ENCODE measurements at places on chromosomes 3 and 15.

DNA sequence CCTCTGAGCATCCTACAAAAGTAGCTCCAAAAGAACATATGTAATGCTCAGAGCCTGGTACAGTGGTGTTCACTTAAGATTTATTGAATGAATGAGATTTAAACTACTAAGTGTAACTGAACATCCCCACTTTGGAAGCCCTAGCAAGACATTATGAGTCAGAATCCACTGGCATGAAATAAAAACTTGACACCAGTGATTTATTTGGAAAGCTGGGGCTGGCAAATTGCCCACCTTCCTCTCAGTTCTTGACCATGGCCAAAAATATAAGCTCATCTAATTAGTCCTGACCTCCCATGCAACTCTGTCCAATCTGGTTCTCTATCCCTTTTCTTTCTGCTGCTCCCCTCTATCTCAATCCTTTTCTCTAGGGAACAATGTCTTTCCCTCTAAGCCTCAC, 418.0 kb downstream of the PLCL2 start:
- DNase-seq, result no peak

DNA sequence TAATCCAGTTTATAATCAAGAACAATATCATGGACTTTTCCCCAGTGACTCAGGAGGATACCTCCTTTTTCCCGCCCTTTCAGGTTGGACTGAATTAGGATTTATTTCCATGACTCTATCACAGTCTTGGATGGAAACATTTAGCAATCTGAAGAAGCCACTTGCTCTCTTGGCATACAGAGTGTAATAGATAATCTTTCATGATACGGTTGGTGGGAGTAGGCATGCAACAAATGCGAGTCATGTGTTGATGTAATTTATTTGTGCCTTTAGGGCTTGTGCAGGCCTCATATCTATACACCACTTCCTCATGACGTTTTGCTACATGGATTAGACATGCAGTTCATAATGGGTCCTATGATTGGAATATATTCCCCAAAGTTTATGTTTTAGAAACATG, 54.2 kb upstream of the MCTP2 start:
- no peak for DNase-seq

GRCh38 chr3:100869787-100870186, 123.4 kb downstream of the ABI3BP start:
- DNase-seq, result no peak

DNA sequence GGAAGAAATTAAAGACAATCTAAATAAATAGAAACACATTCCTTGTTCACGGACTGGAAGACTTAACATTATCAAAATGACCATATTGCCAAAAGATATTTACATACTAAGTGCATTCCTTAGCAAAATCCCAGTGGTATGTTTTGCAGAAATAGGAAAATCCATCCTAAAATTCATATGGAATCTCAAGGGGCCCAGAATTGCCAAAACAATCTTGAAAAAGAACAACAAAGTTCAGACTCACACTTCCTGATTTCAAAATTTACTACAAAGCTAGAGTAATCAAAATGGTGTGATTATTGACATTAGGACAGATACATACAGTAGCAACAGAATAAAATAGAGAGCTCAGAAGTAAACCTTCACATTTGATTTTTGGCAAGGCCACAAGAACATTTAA, 515.5 kb downstream of the OCA2 start:
- DNase-seq, result no peak

- peak; percentile 89 for DNase-seq
Observed at GRCh38 chr3:169769287-169770181, at the start of gene ACTRT3. TSS of gene ACTRT3 (minus strand) at chr3:169769561. CDS start at chr3:169769520, 41 bp downstream.

DNA sequence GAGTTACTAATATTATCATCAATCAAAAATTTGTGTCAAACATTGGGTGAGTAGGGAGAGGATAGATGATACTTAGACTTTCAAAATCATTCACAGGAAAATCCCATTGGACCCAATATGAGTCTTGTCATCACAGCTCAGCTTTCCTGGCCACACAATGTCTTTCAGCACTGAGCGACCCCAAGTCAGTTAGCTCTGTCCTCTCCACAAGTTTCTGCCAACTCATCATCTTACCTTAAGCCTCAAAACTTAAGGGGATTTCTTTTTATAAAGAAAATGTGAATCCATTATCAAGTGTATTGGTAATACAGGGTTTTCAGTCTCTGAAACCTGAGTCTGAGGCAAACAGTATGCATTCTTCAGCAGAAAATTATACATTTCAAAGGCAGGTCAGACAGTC, 55.8 kb downstream of the SUMF1 start:
- no peak for DNase-seq

DNA sequence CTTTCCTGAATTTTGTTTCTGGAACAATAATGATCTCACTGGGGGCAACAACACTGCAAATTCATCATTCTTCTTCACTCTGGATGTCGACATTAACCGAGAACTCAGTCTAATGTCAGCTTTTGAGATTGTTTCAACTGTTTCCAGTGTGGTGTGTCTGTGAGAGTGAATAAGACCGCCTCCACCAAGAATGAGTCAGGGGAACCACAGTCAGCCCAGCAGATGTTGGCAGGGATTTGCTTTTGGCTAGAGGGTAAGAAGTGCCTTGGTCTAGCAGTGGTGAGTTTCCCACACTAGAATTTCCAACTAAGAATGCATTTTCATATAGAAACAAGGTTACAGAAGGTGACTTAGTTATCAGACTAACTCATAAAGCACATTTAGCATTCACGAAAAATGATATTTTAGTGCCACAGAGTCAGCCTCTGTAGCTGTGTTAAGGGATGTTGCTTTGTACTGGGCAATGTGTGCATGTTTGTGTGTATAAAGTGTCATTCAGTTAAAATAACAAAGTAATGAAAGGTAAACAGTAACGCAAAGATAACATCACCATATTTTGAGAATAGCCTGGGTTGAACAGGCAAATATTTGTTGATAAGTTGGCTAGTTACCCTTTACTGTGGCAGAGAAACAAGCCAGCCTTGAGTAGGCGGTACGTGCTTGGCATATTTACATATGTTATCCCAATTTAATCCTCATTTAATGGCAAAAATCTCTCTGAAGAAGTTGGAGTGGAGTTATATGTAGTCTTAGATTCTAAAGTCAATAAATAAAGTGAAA, 33.8 kb downstream of the DRD3 start:
- DNase-seq, result no peak

All from hematopoietic multipotent progenitor cell treated with erythropoietin and hydrocortisone succinate and interleukin-3 and kit ligand, for 17 days (in vitro differentiated cells).